ENCODE measurements at places on chromosomes 12 and 14.
A peak's percentile ranks its signal among the peaks of the same experiment; 100 is the strongest.

DNA sequence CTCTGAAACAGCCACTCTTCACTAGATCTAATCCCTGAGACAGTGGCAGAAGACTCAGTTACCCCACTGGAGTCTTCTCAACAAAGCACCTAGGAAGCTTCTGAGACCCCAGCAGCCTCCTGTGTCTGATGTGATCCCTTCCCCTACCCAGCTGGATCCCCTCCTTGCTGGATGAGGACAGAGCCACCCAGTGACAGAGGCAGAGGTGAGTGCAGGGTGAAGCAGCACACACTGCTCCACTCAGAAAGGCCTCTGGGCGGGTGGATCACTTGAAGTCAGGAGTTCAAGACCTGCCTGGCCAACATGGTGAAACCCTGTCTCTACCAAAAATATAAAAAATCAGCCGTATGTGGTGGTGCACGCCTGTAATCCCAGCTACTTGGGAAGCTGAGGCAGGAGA is 2.7 kb downstream of the SPRYD3 start:
- DNase-seq, result no peak

GRCh38 chr14:61733972-61734371 is 28.2 kb upstream of the SNAPC1 start:
- DNase-seq, result no peak

GRCh38 chr14:72559669-72560255 is 334.1 kb downstream of the DPF3 start:
- no peak for DNase-seq

GRCh38 chr12:28622406-28622805 is 432.1 kb downstream of the CCDC91 start:
- DNase-seq, result no peak

DNA sequence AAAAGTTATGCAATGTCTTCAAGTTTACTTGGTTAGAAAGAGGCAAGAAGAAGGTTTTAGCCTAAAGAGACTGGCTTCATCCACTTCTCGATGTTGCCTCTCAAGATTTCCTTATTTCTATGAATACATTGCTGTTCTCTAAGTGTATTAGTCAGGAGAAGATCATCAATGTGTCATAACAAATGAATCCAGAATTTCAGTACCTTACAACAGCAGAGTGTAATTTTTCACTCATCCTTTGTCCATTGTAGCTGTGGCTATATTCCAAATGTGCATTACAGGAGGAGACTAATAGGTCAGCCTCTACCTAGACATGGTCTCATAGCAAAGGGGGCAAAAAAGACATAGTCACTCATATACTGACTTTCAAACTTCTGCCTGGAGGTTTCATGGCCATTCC is 579.1 kb downstream of the PRKD1 start:
- no peak for DNase-seq

GRCh38 chr14:90386321-90386720 is 10.5 kb upstream of the CALM1 start:
- DNase-seq, result no peak

- no peak for DNase-seq
These were observed 499 bp downstream of the TOGARAM1 start for GRCh38 chr14:44962334-44963043.

GRCh38 chr12:13428538-13429265 is 232.2 kb downstream of the EMP1 start:
- peak; percentile 60 for DNase-seq

GRCh38 chr12:14849661-14850060 is 6.3 kb upstream of the ART4 start:
- DNase-seq, result peak; percentile 81

- peak; percentile 66 for DNase-seq
These were observed 5.4 kb upstream of the RALGAPA1 start for GRCh38 chr14:35814371-35815005.
